Stimulated activated effector memory CD8-positive, alpha-beta T cell treated with anti-CD3 and anti-CD28 coated beads, Interleukin-12 subunit alpha, Interleukin-12 subunit beta, amount 100 ng/mL, for 72 hours (primary cell): ENCODE measurements at places on chromosomes 7 and 10.
A peak's percentile ranks its signal among the peaks of the same experiment; 100 is the strongest.

- peak; percentile 57 for DNase-seq
Measured at GRCh38 chr10:43595739-43596298, 10.4 kb upstream of the ZNF485 start.

GRCh38 chr7:6197801-6198551 lies 74.4 kb downstream of the CYTH3 start:
- DNase-seq: no peak

DNA sequence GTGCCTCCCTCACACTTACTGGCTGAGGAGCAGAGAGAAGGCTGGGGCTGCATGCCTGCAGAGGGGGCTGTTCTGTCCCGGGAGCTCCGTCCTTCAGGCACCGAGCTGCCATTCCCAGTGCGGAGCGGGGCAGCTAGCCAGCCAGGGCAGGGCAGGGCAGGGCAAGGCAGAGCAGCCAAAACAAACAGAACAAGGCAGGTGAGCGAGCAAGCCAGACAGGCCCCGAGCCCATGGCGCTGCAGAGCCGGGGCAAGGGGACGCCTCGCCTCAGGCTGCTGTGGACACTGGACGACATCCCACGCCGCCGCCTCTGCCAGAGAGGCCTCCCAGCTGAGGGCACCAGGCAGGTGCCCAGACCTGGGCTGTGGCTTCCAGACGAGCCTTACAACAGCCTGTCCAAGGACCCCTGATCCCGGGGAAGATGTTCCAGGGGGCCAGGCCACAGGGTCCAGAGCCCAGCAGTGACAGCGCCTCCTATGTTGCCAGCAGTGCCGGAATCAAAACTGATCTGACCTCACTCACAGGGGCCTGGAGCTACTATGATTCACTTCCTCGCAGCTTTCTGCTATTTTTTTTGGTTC lies 8.2 kb upstream of the NDST2 start:
- no peak for DNase-seq

DNA sequence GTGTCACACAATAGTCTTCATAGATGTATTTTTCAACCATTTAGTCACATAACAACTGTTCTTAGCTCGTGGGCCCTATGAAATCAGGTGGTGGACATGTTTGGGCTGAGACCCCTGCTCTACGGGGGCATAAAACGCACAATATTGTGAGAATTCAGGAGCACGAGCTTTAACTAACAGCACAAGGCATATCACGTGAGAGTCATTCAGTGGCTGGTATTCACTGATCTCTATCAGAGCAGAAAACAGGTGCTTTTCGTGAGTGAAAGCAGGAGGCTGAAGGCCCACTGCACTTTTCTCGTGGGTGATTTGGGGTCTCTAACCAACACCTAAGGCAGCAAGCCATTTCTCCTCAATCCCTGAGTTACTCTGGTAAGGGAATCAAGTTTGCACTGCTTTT lies 42.8 kb upstream of the GRB10 start:
- no peak for DNase-seq

- DNase-seq: no peak
Measured at GRCh38 chr7:47830015-47830414, 118.3 kb downstream of the PKD1L1 start.

DNA sequence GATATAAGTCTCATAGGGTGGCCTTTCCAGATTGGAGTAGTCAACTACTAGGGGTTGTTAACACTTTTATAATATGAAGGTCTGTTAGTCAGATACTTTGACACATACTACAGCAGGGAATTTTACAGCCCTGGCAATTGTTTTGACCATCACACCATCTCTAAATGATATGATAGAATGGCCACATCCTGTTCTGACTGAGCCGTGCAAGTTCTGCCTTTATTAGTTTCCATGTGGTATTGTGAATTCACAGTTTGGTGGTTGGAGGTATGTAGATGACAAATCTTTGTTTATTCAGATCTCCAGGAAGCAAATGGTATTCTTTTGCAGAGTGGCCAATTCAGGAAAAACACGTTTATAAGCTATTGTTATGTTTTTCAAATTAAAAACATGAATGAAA lies 83.0 kb downstream of the NRG3 start:
- DNase-seq: no peak

GRCh38 chr7:134954197-134955082 lies 31.9 kb upstream of the AGBL3 start:
- no peak for DNase-seq
